ENCODE measurements at places on chromosomes 13 and 19. TPM values are rescaled to one million over a fixed set of nuclear protein-coding genes. Genes with fewer than 3 reads are reported as not detected.

Gene SIGLEC9
- not detected for total RNA-seq

Gene PSG6
- total RNA-seq = not detected

Gene CACNA1A
- total RNA-seq = 2.1 TPM

Gene CASP14
- not detected for total RNA-seq

Gene GPR18
- under 0.01 TPM for total RNA-seq

Gene ZNF433
- total RNA-seq = 5.1 TPM

Gene WDR62
- 1.8 TPM for total RNA-seq

Gene KXD1
- total RNA-seq = 92.8 TPM

Gene SSC5D
- 77.4 TPM for total RNA-seq

Gene ZNF432
- total RNA-seq = 8.8 TPM

Gene SIGLECL1
- not detected for total RNA-seq

Gene TRMT1
- total RNA-seq = 18.6 TPM
